SJCRH30 (cell line): ENCODE measurements at places on chromosomes 6 and 20. TPM values are rescaled to one million over a fixed set of nuclear protein-coding genes. Genes with fewer than 3 reads are reported as not detected.

Gene SLC22A3
- total RNA-seq = not detected in 2 replicates

Gene CDSN
- total RNA-seq = 0.06 TPM in 1 of 2 replicates, not detected in the other

Gene NFKBIL1
- total RNA-seq = 8.5 and 10.6 TPM in 2 replicates

Gene MYH7B
- total RNA-seq = 0.02 and 0.10 TPM in 2 replicates

Gene ENPP1
- total RNA-seq = 30.4 and 34.0 TPM in 2 replicates

Gene LINC00237
- total RNA-seq = not detected in 2 replicates

Gene ZNF831
- total RNA-seq = 0.58 and 0.59 TPM in 2 replicates

Gene ARFGAP1
- 72.5 and 96.8 TPM in 2 replicates for total RNA-seq

Gene PKIB
- 7.4 and 10.0 TPM in 2 replicates for total RNA-seq

Gene ADGRF5
- 0.30 and 0.35 TPM in 2 replicates for total RNA-seq

Gene GPLD1
- 0.23 and 0.59 TPM in 2 replicates for total RNA-seq

Gene PPIL6
- total RNA-seq = 0.28 TPM in 1 of 2 replicates, not detected in the other

Gene CCN6
- not detected in 2 replicates for total RNA-seq

Gene HSPA12B
- total RNA-seq = not detected in 2 replicates

Gene CLVS2
- not detected in 2 replicates for total RNA-seq

Gene MUC21
- total RNA-seq = not detected in 2 replicates

Gene OR12D3
- not detected in 2 replicates for total RNA-seq

Gene ACSS1
- 11.5 and 13.0 TPM in 2 replicates for total RNA-seq

Gene OXT
- not detected in 2 replicates for total RNA-seq

Gene KCNQ5
- not detected in 2 replicates for total RNA-seq

Gene POU3F2
- 0.25 and 0.26 TPM in 2 replicates for total RNA-seq
